Bladder microvascular endothelial cell (primary cell): ENCODE measurements at places on chromosomes 2 and 18. TPM values are rescaled to one million over a fixed set of nuclear protein-coding genes. Genes with fewer than 3 reads are reported as not detected.

Gene REG3A
- not detected in 2 replicates for total RNA-seq

Gene LINC00305
- not detected in 2 replicates for total RNA-seq

Gene ASB3
- 15.9 and 30.3 TPM in 2 replicates for total RNA-seq

Gene ALPI
- not detected in 2 replicates for total RNA-seq
